EL (cell line): ENCODE measurements at places on chromosomes 6 and 20.
A peak's percentile ranks its signal among the peaks of the same experiment; 100 is the strongest.

GRCh38 chr6:46781478-46782378 is 11.5 kb upstream of the MEP1A start:
- peak; percentile 50 for DNase-seq

DNA sequence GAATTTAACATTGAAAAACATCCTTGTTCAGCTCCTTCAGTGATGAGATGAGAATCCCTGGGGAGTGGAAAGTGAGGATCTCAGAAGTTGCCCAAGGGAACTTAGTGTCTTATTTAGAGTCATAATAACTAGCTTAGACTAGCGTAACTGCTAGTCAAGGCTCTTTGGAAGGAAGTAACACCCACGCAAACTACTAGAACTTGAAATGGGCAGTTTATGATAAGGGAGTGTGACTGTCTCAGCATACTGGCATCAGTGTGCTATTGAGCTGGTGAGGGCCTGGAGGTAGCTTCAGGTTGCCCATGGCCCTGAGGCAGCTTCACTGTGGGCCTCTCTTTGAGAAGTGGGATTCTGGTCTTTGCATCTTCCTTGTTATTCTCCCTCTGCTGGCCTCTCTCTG is 40.1 kb downstream of the SLX4IP start:
- no peak for DNase-seq

GRCh38 chr6:108801366-108801765 is 46.9 kb upstream of the ARMC2 start:
- DNase-seq: no peak

DNA sequence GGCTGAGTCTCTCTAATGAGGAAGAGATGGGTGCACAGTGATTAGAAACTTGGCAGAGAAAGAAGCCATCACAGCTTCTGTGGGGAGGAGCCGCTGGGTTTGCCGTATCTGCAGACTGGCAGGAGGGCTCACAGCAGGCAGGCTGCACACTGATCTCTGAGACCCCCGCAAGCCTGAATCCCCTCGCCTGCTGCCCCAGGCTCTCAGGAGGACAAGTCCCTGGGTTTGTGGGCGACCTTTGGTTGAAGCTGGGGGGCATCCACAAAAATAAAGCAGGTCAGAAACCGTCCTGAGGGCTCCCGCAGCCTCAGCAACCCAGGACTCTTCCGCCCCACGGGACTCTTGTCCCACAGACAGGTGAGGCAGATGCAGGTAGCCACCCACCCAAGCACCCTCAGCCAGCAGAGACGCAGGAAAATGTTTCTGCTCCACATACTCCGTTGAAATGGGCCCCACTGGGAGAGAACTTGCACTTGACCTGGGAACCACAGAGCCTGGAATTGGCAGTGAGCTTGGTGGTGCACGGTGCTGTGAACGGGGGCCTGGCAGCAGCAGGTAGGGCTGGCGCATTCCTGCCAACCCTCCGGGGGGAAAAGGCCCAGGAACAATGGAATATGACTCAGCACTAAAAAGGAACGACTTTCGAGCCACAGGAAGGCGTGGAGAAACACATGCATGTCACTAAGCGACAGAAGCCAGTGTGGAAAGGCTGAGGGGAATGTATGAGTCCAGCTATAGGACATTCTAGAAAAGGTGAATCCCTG is 89.9 kb downstream of the YTHDF1 start:
- no peak for DNase-seq
